ENCODE measurements at places on chromosomes 3 and 15.

GRCh38 chr3:114214542-114215341 lies 22.6 kb downstream of the ZNF80 start:
- no peak for DNase-seq

GRCh38 chr3:66431494-66431893 lies 69.3 kb downstream of the LRIG1 start:
- no peak for DNase-seq

GRCh38 chr3:124059580-124059979 lies 67.7 kb upstream of the ROPN1 start:
- no peak for DNase-seq

GRCh38 chr3:16372362-16373292 lies 107.6 kb downstream of the OXNAD1 start:
- no peak for DNase-seq

GRCh38 chr15:95615436-95615835 lies 715.1 kb upstream of the NR2F2 start:
- no peak for DNase-seq

- DNase-seq, result no peak
Measured at GRCh38 chr3:57803647-57804081, 47.6 kb downstream of the SLMAP start.

DNA sequence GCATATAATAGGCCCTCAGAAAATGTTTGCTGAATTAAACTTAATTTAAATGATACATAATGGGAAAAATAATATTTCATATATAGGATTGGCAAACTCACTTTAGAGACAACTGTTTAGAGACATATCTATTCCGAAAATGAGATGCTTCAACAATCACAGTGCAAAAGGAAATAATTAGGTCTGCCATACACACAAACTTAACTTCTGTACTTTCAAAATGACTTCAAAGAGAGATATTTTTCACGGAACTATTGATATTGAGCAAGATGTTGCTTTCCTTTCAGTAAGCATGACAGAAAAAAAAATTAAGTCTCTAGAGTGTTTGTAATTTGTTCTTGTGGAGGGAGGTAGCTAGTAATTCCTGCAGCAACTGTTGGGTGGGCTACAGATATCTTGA lies 769.5 kb downstream of the TUSC7 start:
- DNase-seq, result no peak

DNA sequence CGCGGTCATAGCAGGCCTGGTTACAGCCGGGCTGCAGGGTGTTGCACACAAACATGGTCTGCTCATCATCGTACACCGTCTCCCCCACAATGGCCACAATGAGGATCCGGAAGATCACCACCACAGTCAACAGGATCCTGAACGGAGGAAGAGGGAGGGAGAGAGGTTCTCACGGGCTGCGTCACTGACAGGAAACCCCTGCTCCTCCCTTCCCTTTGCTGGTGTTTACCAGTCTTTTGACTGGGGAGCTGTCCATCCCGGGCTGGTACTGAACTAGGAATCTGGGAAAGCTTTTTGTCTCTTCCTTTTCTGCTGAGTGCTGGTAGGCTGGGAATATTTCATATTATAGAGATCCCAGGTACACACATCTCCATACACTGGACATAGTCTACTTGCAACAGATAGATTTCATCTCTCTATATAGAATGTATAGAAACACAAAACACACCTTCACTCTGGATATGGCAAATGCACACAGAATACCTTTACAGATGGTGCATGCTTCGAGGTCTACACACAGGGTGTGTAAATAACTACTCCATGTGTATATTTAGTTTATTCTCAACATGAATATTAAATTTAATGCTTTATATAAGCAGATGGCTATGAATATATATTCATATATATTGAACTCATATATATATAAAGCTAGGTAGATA lies 1.4 kb downstream of the GJD2 start:
- no peak for DNase-seq

DNA sequence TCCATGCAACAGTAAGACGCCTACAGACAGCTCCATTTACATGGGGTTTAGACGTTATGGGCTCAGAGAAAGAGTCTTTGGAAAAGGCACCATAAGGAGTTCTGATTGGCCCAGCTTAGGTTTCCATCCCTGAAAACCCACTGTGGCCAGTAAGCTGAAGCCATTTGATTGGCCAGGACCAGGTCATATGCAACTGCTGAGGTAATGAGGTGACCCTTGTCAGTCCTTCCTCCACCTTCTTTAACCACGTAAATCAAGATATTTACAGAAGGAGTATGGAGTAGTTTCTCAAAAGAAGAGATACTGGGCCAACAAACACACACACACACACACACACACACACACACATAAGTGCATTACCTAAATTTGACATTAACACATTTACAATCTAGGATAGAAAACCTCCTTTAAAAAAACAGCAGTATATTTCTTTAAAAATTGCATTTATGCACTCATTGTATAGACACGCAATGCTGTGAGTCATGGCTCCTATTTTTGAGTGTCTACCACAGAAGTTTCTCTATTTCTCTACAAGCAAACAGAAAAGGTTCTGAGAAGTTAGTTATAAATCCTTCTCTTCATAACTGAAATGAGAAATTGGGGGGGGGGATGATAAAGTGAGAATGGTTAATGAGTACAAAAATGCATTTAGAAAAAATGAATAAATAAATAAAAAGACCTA lies 16.3 kb upstream of the MB21D2 start:
- DNase-seq, result no peak

DNA sequence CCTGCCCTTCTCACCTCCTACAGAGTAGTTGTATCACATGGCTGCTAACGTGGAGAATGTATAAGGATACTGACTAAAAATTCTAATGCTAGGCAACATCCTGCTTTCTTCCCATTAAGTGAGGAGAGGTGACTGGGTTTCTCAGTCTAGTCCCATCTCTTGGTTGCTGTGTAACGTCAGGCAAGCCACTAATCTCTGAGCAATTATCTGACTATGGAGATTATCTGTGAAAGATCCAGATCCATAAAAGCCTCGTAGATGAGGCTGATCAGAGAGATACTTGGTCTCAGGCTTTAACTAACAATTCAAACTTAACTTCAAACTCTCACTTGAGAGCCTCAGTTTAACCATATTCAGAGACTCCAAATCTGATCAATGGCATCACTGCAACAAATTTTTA lies 4.7 kb upstream of the RPS17 start:
- DNase-seq, result no peak

DNA sequence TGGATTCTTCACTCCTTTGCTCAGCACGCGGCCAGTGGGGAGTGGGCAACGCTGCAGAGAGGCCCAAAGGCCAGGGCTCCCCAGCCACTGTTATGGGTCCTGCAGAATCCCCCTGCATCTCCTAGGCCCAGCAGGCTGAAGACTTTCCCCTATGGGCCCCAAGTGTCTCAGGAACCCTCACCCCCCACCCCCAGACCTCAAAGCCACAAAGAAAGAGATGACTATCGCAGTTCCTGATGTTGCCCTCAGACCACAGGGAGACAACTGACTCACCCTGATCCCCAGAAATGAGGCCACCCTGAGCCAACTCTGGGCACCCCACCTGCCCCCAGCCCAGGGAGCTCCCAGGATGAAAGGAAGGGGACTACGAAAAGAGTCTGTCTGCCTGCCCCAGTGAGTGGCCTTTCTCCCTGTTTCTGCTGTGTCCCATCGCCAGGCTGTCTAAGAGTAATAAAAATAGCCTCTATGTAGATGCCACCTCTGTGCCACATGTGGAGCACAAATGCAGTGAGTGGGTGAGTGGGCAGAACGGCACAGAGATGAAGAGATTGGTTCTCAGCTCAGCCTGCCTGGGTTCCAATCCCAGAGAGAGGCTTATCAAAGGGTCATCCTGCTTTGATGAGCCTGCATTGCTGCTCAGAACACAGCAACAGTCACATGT lies 283.0 kb downstream of the UACA start:
- peak; percentile 66 for DNase-seq

GRCh38 chr3:41024031-41024836 lies 175.1 kb upstream of the CTNNB1 start:
- DNase-seq, result no peak

DNA sequence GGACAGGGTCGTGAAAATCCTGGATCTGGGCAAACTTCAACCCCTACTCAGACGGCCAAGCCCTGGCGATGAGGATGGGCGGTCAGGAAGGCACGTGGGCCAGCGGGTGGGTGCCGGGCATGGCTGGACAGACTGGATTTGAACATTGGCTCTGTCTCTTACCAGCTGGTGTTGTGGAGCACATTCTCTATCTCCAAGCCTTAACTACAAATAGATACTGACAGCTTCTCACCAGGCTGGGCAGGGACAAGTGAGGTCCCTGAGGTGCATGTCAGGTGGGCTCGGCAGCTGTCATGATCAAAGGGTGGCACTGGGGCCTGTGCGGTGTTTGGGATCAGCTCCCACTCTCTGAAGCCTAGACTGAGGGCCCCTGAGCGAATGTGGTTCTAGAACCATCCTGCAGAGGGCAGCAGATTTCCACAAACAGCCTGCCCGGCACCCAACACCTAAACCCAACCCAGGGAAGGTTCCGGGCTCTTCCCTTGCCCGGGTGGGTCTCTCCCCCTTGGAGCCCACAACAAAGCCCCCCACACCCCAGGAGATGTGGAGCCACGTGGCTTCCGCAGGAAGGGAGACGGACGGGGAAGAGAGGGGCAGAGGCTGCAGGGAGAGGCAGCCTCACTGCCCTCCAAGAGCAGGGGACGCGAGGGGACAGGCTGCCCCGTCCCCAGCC lies 58.4 kb downstream of the RGMA start:
- DNase-seq, result peak; percentile 55

- DNase-seq, result no peak
Measured at GRCh38 chr15:33547876-33548275, 237.1 kb downstream of the RYR3 start.

DNA sequence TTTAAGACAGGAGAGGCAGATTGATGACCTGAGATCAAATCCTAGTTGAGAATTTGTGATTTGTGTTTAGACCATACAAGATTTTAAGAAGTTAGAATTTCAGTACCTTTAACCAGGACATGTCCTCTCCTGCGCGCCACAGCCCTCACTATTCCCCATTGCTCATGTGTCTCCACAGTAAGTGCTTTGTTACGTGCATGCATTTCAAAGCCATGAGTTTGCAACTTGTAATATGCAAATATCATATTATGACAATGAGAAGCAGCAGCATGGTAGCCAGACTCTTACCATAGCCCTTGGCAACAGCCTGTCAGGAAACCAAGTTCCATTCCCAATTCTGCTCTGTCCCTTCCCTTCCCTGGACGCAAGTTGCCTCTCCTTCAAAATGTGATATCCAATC lies 73.3 kb upstream of the ATP13A5 start:
- no peak for DNase-seq

GRCh38 chr15:42104095-42104891 lies 9.9 kb upstream of the PLA2G4D start:
- no peak for DNase-seq

GRCh38 chr3:138338811-138339210 lies 9.2 kb upstream of the NME9 start:
- no peak for DNase-seq

DNA sequence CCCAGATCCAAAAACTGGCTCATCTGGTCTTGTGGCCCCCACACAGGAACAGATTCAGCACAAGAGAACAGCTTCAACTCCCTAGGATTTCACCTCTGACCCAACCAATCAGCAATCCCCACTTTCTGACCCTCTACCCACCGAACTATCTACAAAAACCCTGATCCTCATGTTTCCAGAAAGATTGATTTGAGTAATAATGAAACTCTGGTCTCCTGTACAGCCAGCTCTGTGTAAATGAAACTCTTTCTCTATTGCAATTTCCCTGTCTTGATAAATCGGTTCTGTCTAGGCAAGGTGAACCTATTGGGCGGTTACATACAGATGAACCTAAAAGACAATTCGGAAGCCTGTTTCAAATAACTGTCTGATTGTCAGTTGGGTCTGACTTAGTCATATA lies 847.6 kb upstream of the ALCAM start:
- DNase-seq, result no peak

DNA sequence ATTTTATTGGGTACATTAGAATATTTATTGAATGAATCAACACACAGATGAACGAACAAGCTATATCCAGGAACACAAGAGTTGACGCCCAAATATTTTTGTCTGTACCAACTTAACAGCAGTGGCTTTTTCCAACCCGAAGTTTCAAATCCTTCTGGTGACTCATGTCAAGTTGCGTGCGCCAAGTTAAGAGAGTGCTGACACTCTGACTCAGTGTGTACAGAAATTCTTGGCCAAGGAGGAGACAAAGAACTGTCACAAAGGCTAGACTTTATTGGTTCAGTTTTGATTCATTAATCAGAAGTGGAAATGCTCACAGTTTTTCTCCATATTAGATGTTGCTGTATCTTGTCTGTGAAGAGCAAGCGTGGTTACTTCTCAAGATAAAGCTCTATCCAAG lies 59.6 kb upstream of the TSC22D2 start:
- DNase-seq, result no peak

DNA sequence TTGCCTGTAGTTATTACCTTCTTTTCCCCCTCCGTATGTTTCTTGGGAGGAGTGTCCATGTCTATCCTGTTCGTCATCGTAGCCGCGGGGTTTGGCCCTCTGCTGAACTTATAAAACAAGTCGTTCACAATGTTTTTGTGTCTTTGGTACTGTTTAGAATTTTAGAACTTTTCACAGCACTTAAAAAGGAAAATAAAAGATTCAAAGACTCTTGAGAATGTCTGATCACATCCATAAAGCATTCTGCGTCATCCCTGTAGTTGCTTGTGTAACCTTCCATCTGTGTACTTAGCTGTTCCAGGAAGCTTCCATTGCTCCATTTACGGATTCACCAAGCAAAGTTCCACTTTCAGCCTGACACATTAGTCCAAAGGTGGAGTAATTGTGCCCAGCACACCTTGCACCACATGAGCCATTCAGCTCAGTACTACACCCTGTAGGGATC lies 677.1 kb upstream of the NR2F2 start:
- DNase-seq, result no peak

GRCh38 chr3:124607163-124607562 lies 123.1 kb upstream of the UMPS start:
- no peak for DNase-seq

GRCh38 chr15:85500060-85500708 lies 119.8 kb downstream of the AKAP13 start:
- DNase-seq, result no peak

- DNase-seq, result no peak
Measured at GRCh38 chr3:72593881-72594397, 254.3 kb downstream of the SHQ1 start.

DNA sequence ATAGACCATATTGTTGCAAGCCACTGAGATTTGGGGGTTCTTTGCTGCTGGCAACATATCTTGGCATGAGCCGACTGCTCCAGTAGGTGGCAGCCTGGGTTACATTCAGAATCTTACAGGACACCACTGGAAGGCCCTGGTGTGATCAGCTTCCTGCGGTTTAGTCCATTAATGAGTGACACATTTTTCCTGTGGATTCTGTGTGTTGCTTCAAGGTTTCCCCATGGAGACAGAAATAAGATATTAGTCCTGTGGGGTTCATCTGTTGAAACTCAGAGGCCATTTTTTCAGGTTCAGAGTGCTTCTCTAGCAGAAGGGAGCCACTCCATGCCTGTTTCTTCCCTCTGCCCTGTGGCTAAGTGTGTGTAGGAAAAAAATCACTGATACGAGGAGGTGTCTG lies 116.2 kb downstream of the MFSD1 start:
- no peak for DNase-seq

GRCh38 chr15:70242951-70243685 lies 145.4 kb upstream of the TLE3 start:
- no peak for DNase-seq

- DNase-seq, result no peak
Measured at GRCh38 chr3:99962703-99963102, 145.0 kb downstream of the CMSS1 start.

Measured in stimulated activated CD4-positive, alpha-beta T cell treated with anti-CD3 and anti-CD28 coated beads, Interleukin-12 subunit alpha, Interleukin-12 subunit beta, amount 100 ng/mL, for 24 hours (primary cell).